ENCODE measurements at places on chromosomes 6 and 20.
A peak's percentile ranks its signal among the peaks of the same experiment; 100 is the strongest.

DNA sequence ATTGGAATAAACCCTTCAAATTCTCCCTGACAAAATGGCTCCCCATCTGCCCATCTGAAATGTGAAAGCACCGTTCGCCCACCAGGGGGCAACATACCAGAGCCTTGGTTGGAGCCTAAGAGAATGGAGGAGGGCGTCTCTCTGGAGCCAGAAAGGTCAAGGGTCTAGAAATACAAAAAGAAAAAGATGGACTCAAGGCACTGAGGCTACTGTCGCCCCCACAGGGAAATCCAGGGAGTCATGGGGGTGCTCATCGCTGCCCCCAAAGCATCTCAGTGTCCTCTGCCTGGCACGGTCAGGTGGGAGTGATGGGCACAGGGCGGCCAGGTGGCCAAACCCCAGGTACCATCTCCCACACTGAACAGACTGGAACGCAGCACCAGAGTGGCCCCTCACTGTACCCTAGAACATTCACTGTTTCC lies 136.3 kb downstream of the ZMYND8 start:
- peak; percentile 10 for DNase-seq

DNA sequence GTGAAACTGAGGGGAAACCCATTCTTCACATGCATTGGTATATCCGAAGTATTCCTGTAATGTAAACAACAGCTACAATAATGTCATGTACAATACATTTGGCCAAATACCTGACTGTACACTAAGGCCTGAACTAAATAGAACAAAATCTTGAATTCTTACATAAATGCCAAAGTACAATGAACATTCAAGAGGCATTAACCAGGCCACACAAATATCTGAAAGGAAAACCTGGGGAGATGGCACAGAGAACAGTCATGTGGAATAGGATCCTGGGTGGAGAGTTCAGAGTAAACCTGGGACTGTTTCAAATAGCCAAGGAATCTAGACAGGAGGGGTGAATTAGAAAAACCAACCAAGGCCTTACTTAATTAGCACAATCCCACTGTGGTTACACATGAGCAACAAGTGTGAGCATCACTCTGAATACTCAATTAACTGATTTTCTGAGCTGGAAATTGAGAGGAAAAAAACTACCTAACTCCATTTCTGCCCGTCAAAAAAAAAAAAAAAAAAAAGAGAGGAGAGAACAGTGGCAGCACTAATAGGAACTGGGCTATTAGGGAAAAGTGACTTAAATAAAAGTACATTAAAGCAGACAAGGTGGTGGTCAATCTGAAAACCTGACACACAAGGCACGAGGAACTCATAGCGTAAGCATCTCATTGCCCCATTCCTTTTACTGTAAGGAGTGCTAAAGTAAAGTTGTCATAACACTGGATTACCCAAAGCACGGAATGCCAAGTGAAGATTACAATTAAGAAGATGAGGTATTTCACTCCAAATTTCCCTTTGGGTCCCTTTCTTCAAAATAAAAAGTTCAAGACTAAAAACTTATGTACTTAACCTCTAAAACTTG lies 10.9 kb downstream of the SNX5 start:
- no peak for DNase-seq

DNA sequence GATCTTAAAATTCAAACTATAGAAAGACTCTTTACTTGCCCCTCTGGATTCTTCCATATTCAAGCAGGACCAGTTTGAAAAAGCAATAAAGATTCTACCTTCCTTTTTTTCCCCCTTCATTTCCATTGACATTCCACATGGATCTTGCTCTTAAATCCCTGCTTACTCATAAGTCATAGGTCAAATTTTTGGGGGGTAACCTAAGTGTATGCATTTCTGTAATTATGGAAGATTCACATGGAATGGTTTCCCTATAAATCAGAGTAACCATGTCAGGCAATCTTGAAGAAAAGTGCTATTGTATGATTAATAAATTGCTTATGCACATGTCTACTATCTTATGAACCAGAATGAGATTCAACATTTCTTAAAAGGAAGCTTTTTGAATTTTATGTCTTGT lies 551.0 kb downstream of the HAO1 start:
- DNase-seq: no peak

DNA sequence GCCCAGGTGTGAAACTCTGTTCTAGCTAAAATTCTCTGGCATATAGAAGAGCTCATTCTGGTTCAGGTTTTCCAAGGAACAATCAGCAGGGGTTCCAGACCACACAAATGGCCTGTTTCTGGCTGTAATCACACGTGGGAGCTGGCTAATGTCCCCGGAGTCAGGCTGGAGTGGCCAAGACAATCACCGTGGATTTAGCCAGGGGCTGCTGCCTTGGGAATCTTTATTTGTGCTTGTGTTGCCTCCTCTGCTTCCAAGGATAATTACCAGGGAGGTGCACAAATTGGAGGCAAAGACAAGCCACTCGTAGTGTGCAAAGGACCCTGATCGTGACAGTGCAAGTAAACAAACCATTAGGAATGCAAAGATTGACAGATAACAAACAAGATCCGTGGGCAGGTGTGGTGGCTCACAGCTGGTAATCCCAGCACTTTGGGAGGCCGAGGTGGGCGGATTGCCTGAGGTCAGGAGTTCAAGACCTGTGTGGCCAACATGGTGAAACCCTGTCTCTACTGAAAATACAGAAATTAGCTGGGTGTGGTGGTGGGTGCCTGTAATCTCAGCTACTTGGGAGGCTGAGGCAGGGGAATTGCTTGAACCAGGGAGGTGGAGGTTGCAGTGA lies 77.3 kb downstream of the KCNB1 start:
- DNase-seq: peak; percentile 64

- DNase-seq: no peak
Observed at GRCh38 chr6:132087391-132087790, 136.2 kb upstream of the CCN2 start.

GRCh38 chr20:34947336-34947735 lies 8.3 kb downstream of the GSS start:
- no peak for DNase-seq

DNA sequence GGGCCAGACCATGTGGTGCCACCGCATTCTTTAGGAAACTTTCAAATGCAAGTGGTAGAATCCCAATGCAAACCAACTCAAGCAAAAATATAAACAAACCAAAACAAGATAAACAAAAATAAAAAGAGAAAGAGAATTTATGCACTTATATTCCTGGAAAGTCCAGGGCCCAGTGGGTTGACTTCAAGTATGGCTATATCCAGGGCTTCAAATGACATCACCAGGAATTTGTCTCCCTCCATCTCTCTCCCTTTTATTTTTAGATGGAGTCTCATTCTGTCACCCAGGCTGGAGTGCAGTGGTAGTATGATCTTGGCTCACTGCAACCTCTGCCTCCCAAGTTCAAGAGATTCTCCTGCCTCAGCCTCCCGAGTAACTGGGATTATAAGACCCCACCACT lies 56.1 kb upstream of the PNRC1 start:
- DNase-seq: no peak

- DNase-seq: no peak
Observed at GRCh38 chr6:1230689-1231605, 81.0 kb upstream of the FOXQ1 start.

- no peak for DNase-seq
Observed at GRCh38 chr20:44967207-44967807, 995 bp downstream of the STK4 start.

- no peak for DNase-seq
Observed at GRCh38 chr20:3121955-3122610, 37.6 kb upstream of the AVP start.

DNA sequence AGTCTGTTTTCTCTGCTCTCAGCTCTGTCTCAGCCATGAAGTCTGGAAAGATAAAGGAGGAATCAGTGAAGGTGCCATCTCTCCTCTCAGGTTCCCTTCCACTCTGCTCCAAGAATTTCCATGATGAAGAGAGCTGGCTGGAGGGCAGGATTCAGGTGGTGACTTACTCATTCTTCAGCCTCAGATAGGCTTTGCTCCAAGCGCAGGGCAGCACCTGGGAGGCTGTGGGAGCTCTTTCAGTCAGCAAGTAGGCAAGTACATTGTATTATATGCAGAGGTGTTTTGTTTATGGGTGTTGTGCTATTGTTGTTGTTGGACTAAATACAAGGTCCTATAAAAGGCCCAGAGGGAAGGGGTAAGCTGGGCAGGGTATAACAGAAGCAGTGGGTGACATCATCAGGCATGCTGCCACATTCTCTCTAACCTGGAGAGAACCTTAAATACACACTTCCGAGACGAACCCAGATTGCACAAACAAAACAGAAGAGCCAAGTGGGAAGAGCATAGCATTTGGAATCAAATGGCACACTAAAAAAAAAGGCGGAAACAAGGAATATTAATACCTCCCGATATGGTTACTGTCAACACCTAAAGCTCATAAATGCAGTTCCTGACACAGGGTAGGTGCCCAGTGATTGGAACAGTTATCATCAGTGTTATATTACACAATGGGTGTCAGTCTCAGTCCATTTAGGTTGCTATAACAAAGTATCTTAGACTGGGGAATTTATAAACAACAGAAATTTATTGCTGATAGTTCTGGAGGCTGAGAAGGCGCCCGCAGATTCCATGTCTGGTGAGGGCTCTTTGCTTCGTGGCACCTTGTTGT lies 14.5 kb upstream of the PSMG4 start:
- DNase-seq: no peak

GRCh38 chr6:136624347-136624746 lies 74.1 kb upstream of the MAP7 start:
- DNase-seq: no peak

- no peak for DNase-seq
Observed at GRCh38 chr6:36235309-36235708, 34.6 kb upstream of the PNPLA1 start.

DNA sequence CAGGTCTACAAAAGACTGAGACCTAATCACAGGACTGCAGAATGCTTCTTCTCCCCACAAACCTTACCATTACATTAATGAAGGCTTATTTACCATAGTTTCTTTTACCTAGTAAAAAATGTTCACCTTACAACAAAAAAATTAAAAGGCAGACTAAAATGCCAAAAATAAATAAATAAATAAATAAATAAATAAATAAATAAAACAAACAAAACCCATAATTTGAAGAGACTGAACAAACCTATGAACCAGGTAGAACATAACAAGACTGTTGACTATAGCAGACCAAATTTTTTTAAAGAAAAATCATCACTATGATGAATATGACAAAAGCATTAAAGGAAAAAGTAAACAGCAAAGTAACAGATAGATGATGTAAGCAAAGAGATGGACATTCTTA lies 946.3 kb downstream of the EPHA7 start:
- no peak for DNase-seq

- no peak for DNase-seq
Observed at GRCh38 chr20:32153771-32154170, 44.3 kb downstream of the TM9SF4 start.

- no peak for DNase-seq
Observed at GRCh38 chr6:63899550-63899949, 263.9 kb downstream of the PHF3 start.

DNA sequence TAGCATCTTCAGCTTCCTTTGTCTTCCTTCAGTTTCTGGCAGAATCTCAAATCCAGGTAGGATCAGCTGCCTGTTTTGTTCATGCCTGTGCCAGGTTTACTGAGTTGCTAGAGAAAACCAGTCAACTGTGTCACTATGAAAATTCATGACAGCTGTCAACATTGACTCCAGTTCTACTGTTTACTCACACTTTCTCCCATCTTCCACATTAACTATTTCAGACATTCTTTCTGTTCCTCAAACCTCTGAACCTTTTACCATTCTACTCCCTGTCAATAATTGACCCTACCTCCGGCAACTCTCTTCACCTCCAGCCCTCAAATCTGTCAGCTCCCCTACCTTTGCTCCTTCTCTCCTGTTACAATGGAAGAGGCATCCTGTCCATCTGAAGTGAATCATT lies 8.5 kb downstream of the ENPP4 start:
- no peak for DNase-seq

DNA sequence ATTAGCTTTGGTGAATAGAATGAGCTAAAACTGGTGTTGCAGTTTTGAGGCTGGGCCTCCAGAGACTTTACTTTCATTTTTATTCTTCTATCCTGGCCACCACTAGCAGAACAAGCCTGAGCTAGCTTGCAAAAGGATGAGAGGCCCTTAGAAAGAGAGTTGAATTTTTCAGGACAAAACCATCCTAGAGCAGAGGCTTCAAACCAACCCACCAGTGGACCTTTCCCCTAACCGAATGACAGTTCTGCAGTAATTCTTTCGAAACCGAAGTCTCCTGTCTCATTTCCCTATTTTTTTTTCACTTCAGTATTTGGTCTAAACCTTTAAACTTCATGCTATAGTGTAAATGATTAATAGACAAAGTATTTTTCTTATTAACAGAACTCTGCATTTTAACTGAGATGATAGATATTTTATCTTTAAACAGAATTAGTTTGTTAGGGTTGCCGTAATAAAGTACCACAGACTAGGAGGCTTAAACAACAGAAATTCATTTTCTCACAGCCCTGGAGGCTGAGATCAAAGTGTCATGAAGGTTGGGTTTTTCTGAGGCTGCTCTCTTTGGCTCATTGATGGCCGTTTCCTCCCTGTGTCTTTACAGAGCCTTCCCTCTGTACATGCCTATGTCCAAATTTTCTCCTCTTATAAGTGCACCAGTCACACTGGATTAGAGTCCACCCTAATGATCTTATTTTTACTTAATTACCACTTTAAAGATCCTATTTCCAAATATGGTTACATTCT lies 80.6 kb upstream of the PAK5 start:
- DNase-seq: no peak

DNA sequence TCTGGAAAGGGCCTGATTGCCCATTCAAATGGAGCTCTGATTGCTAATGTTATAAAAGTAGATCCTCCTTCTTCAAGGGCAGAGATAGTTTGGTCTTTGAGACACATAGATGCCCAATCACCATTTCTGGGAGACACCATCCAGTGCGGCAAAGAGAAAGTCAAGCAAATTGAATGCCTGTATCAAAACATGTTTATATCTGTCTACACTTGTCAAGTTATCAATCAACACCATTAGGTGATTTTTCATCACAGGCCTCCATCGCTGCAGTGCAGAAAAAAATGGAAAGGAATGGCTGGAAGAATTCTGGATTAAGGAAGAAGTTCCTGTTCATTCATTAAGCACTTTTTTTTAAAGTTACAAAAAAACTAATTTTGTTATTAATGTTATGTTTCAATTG lies 54.8 kb upstream of the ZFP64 start:
- no peak for DNase-seq

DNA sequence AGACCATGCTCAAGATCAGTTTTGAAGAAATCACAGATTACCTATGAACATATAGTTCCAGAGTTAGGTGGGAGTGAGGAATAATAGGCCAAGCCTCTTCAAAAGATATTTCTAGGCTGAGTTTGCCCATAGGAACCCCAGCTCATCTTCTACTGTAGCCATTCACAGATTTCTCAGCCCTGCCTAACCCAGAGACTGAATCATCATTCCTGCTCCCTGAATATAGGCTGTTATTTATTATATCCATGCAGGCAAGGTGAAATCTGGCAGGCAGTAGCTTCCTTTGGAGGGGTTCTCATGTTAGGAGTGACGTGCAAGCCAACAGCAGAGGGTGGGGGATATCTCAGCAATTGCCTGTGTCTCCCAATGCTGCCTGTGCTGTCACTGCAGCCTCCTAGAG lies 25.6 kb upstream of the ADGRF4 start:
- no peak for DNase-seq

DNA sequence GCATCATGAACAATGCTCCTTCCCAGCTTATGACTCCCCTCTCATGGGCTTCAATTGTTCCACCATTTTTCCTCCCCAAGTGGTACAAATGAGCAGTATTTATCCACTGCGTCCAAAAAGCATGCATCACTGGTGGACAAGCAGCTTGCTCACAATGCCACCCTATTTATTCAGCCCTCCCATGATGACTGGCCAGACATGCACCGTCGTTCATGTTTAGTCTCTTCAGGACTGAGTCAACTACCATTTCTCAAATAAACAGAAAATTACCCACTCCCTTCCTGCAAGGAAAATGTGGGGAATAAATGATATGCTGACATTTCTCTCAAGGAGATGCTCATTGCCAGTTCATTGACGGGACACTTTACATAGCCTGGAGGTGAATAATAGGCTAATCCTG lies 300.4 kb downstream of the C6orf118 start:
- DNase-seq: no peak
